ENCODE measurements at places on chromosomes 2 and 18. TPM values are rescaled to one million over a fixed set of nuclear protein-coding genes. Genes with fewer than 3 reads are reported as not detected.

PCARE gene
- total RNA-seq, result not detected

KCNS3 gene
- total RNA-seq, result 1.2 TPM

TRAPPC12 gene
- total RNA-seq, result 78.4 TPM

CGREF1 gene
- 10.2 TPM for total RNA-seq

GPR155 gene
- 1.2 TPM for total RNA-seq

TYW5 gene
- 2.0 TPM for total RNA-seq

IL1F10 gene
- total RNA-seq, result not detected

AFF3 gene
- total RNA-seq, result 0.58 TPM

OR6B3 gene
- not detected for total RNA-seq

VIL1 gene
- total RNA-seq, result not detected

DSEL gene
- total RNA-seq, result 32.3 TPM

TEX44 gene
- not detected for total RNA-seq

ANO7 gene
- 0.70 TPM for total RNA-seq

ALK gene
- not detected for total RNA-seq

HOXD1 gene
- total RNA-seq, result not detected

TUBA4B gene
- total RNA-seq, result not detected

ALS2 gene
- total RNA-seq, result 13.3 TPM

QPCT gene
- 9.0 TPM for total RNA-seq

TMEM178A gene
- 2.2 TPM for total RNA-seq

MSTN gene
- under 0.01 TPM for total RNA-seq

KCNG3 gene
- not detected for total RNA-seq

SLC23A3 gene
- total RNA-seq, result 0.12 TPM

OTOS gene
- total RNA-seq, result not detected

RAPH1 gene
- total RNA-seq, result 42.2 TPM

CRYBA2 gene
- total RNA-seq, result not detected

RAB6C gene
- not detected for total RNA-seq

CD8B2 gene
- total RNA-seq, result not detected

STARD6 gene
- not detected for total RNA-seq

GAL3ST2 gene
- total RNA-seq, result not detected

ANKRD30B gene
- total RNA-seq, result not detected

DPP10 gene
- total RNA-seq, result not detected

TRABD2A gene
- total RNA-seq, result 0.51 TPM

MRO gene
- total RNA-seq, result 0.82 TPM

SP5 gene
- not detected for total RNA-seq

CTDSP1 gene
- total RNA-seq, result 90.4 TPM

DOCK10 gene
- 3.6 TPM for total RNA-seq

AFTPH gene
- total RNA-seq, result 12.8 TPM

HMSD gene
- not detected for total RNA-seq

COPS9 gene
- total RNA-seq, result 270 TPM

ALPI gene
- not detected for total RNA-seq

KCNJ3 gene
- total RNA-seq, result 0.09 TPM

TSGA10 gene
- 1.1 TPM for total RNA-seq

TBC1D8 gene
- 13.5 TPM for total RNA-seq

GPR55 gene
- total RNA-seq, result not detected

TACR1 gene
- under 0.01 TPM for total RNA-seq

NPHP1 gene
- 1.9 TPM for total RNA-seq

FKBP7 gene
- total RNA-seq, result 43.9 TPM

TUBA3D gene
- not detected for total RNA-seq

LIMS4 gene
- 11.2 TPM for total RNA-seq

CABYR gene
- total RNA-seq, result 7.3 TPM

CCDC121 gene
- total RNA-seq, result 2.6 TPM

AQP12A gene
- total RNA-seq, result not detected

TMEM169 gene
- total RNA-seq, result 0.43 TPM

LINC00305 gene
- not detected for total RNA-seq

SDC1 gene
- 4.0 TPM for total RNA-seq

SIX3 gene
- not detected for total RNA-seq

SIX2 gene
- total RNA-seq, result 19.5 TPM

MYCN gene
- total RNA-seq, result not detected

MAPRE3 gene
- total RNA-seq, result 2.6 TPM

Measured in pericardium fibroblast (primary cell).